ENCODE measurements at places on chromosomes 12 and 14.

DNA sequence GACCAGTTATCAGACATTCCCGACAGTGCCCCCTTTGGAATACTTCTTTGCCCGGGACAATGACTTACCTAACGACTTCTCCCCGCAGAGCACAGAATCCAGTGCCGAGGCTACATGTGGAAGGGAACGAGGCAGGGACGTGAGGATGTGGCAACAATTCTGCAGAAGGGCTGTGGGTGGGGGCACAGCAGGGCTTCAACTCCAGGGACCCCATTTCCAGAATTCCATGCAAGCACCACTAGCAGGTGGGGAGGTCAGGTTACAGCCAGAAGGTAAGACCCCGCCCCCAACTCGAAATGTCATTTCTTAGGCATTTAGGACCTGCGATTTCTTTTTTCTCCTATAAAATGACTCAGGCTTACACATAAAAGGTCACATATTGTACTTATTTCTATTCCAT lies 207.9 kb downstream of the TMEM132C start:
- no peak for DNase-seq

DNA sequence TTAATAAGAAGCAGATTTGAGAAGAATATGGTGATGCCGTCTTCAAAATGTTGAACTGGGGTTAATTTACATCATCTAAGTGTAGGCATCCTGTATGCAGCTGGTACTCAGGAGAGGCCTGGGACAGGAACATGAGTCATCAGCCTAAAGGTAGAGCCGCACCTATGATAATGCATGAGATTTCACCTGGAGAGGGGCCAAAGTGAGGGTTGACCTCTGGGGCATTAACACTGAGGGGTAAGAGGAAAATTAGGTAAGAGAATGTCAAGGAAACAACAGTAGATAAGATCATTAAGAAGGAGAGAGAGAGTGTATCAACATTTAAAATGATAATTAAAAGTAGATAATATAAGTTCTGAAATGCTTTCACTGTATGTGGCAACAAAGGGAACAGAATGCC lies 20.2 kb upstream of the SSTR1 start:
- DNase-seq, result no peak

- peak; percentile 54 for DNase-seq
Observed at GRCh38 chr12:109822951-109823411, 10.2 kb downstream of the TRPV4 start.

DNA sequence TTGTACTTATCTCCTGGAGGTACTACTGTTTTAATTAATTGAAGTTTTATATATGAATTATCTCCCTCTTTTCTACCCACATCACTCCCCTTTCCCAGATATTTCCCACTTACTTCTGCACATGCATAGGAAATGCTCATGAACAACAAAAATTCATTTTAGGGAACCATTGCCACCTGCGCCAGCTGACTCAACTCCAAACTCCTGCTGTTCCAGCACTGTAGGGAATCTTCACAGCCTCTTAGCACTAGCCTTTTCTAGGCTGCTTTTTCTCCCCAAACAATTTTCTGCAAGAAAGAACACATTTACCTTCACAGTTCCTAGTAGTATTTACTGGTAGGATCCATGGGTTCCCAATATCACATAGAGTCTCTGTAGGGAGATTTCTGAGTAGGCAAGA lies 268.4 kb downstream of the LRFN5 start:
- DNase-seq, result no peak

All from Right ventricle myocardium superior (tissue), 1 donor.